GM23338 (cell line): ENCODE measurements at places on chromosomes 4 and X. TPM values are rescaled to one million over a fixed set of nuclear protein-coding genes. Genes with fewer than 3 reads are reported as not detected.

GRCh38 chrX:74293343-74293946, 10.5 kb upstream of the ZCCHC13 start:
- peak overlapping the region; percentile 91 for H3K4me3 ChIP-seq
- H3K27ac ChIP-seq, result peak overlapping the region; percentile 99
- no peaks in the 10 kb centered on the region for H3K36me3 ChIP-seq
- H3K27me3 ChIP-seq, result no peaks in the 10 kb centered on the region
- peaks cover 13% of the 10 kb centered on the region for H3K4me1 ChIP-seq
- peak; percentile 75 for DNase-seq

Gene L1CAM
- total RNA-seq, result 27.6 and 29.2 TPM in 2 replicates

DNA sequence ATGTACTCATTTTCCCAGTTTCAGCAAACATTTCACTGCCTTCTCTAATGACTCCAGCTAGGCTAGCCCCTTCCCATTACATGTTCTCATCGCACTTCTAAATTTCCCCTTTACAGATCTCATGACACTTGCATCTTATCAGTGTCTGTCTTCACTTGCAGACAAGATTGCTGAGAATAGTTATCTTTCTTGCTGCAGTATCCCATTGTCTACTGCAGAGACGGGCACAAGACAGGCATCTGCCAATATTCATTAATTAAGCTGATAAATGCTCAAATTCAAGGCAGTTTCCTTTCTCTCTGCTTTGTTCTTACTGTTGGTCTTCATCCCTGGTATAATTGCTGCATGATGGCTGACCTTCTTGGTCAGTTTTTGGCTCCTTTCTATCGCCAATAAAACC, 175.9 kb downstream of the ANTXR2 start:
- H3K4me1 ChIP-seq, result peaks cover 8% of the 10 kb centered on the region
- H3K4me3 ChIP-seq, result no peak overlapping the region
- no peaks in the 10 kb centered on the region for H3K36me3 ChIP-seq

DNA sequence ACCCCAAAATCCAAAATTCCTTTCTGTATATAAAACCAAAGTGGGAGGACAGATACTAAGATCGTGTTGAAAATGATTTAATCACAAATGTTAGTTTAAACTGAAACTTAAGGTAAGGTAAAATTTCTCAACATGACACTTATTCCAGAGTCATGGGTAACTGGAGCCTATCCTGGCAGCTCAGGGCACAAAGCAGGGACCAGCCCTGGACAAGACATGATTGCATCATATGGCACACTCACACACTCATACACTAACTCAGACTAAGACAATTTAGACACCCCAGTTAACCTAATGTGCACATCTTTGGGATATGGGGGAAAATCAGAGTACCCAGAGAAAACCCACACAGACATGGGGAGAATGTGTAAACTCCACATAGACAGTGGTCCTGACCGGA, 244.1 kb upstream of the TEX13A start:
- DNase-seq, result no peak
- no peak overlapping the region for H3K27ac ChIP-seq
- H3K4me1 ChIP-seq, result no peaks in the 10 kb centered on the region
- no peaks in the 10 kb centered on the region for H3K36me3 ChIP-seq

- no peak overlapping the region for H3K27ac ChIP-seq
- H3K4me1 ChIP-seq, result peaks cover 9% of the 10 kb centered on the region; the same call in 1 of the 2 replicates
- no peaks in the 10 kb centered on the region for H3K36me3 ChIP-seq
- H3K27me3 ChIP-seq, result no peaks in the 10 kb centered on the region
- H3K4me3 ChIP-seq, result no peak overlapping the region
Measured at GRCh38 chrX:55026143-55026542, 4.6 kb downstream of the ALAS2 start.

- peak; percentile 84 for DNase-seq
- peak within 1 kb of the TSS; percentile 94 for H3K4me3 ChIP-seq
- peak within 1 kb of the TSS; percentile 89 for H3K27ac ChIP-seq
- H3K4me1 ChIP-seq, result peaks cover 20% of the 10 kb centered on the region
- no peaks in the 10 kb centered on the region for H3K36me3 ChIP-seq
Measured at GRCh38 chr4:145481164-145481941, at the start of gene SMAD1. SMAD1 (plus strand) TSS chr4:145481853; CDS start chr4:145514614, 32,761 bp downstream.

Gene EMCN
- not detected in 2 replicates for total RNA-seq

GRCh38 chr4:6917461-6918271, 8.0 kb downstream of the TBC1D14 start:
- no peak overlapping the region for H3K4me3 ChIP-seq
- H3K27me3 ChIP-seq, result no peaks in the 10 kb centered on the region
- peak; percentile 76 for DNase-seq
- H3K36me3 ChIP-seq, result no peaks in the 10 kb centered on the region
- H3K27ac ChIP-seq, result peak overlapping the region; percentile 70; the same call in 1 of the 2 replicates

- no peak overlapping the region for H3K4me3 ChIP-seq
- H3K27ac ChIP-seq, result no peak overlapping the region
- no peak for DNase-seq
- H3K27me3 ChIP-seq, result peaks cover 54% of the 10 kb centered on the region
Measured at GRCh38 chr4:7412554-7412912, 22.2 kb downstream of the PSAPL1 start.

GRCh38 chr4:26001413-26001812, 87.4 kb downstream of the SMIM20 start:
- no peak for DNase-seq
- no peaks in the 10 kb centered on the region for H3K27me3 ChIP-seq
- no peaks in the 10 kb centered on the region for H3K4me1 ChIP-seq
- H3K27ac ChIP-seq, result no peak overlapping the region

- H3K27ac ChIP-seq, result no peak overlapping the region
- H3K4me1 ChIP-seq, result no peaks in the 10 kb centered on the region
Measured at GRCh38 chr4:38503689-38504395, 160.2 kb upstream of the KLF3 start.

DNA sequence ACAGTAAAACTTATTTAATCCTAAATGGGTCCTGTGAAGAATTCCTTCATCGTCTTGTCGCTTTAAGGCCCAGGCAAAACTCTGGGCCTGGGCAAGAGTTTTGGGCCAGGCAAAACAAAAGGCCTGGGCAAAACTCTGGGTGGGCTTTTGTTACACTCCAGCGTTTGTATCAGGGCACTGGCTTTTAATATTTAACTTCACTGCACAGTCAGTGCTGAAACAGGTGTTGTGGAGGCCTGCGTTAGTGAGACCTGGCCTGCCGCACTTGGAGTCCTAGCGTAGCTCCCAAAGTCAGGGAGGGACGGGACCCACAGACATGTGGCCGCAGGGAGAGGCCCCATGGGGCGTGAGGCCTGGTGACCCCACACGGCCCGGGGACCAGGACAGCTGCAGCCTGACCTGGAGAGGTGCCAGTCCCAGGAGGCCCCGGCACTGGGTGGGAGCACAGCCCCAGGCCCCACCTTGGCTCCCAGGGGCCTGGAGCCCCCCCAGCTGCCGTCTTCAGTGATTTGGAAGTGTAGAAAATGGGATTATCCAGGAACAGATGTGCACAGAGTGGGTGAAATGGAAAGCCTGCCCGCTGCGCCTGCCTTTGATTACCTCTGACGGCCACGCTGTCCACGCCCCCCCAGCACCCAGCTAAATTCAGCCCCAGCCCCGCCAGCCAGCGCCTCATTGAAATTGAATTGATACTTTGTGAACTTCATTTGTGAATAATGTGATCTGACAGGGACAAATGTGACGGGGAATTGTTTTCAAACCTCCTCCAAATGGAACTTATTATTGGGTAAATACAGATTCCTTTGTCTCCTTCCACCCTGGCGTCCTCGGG, 132.9 kb upstream of the NKX1-1 start:
- no peak overlapping the region for H3K4me3 ChIP-seq
- DNase-seq, result no peak
- no peaks in the 10 kb centered on the region for H3K4me1 ChIP-seq
- no peaks in the 10 kb centered on the region for H3K27me3 ChIP-seq

GRCh38 chr4:104449537-104449936, 45.2 kb downstream of the CXXC4 start:
- DNase-seq, result no peak
- H3K4me3 ChIP-seq, result no peak overlapping the region
- H3K36me3 ChIP-seq, result no peaks in the 10 kb centered on the region
- no peaks in the 10 kb centered on the region for H3K27me3 ChIP-seq

GRCh38 chr4:70619288-70619687, 9.3 kb upstream of the ENAM start:
- no peak overlapping the region for H3K4me3 ChIP-seq
- no peaks in the 10 kb centered on the region; the same call in 1 of the 2 replicates for H3K4me1 ChIP-seq
- no peaks in the 10 kb centered on the region for H3K36me3 ChIP-seq
- H3K27ac ChIP-seq, result no peak overlapping the region
- no peak for DNase-seq

GRCh38 chrX:103098488-103098887, 5.5 kb upstream of the NXF3 start:
- no peak overlapping the region for H3K4me3 ChIP-seq
- H3K27ac ChIP-seq, result no peak overlapping the region
- no peaks in the 10 kb centered on the region for H3K27me3 ChIP-seq
- DNase-seq, result no peak

- DNase-seq, result peak; percentile 71
- no peak overlapping the region for H3K4me3 ChIP-seq
- peaks cover 32% of the 10 kb centered on the region for H3K27me3 ChIP-seq
- no peak overlapping the region for H3K27ac ChIP-seq
- no peaks in the 10 kb centered on the region for H3K36me3 ChIP-seq
Measured at GRCh38 chr4:20248155-20248558, 3.5 kb upstream of the SLIT2 start.

DNA sequence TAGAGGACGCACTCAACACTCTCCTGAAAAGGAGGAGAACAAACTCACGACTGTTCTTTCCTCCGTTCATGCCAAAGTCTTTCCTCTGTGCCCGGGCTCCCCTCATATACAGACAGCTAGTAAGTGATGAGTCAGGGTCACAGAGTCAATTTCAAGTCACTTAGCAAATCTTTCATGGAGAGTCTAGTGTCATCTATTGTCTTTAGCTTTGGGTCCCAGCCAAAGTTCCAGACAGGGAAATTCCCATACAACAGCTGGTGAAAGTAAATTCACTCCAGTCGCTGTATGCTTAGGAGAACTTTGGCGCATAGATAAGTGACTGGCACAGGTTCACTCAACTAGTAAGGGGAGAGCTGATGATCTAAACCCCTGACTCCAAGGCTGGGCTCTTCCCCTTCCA, 226.5 kb downstream of the MID1 start:
- DNase-seq, result no peak
- H3K4me3 ChIP-seq, result no peak overlapping the region
- H3K27me3 ChIP-seq, result no peaks in the 10 kb centered on the region
- no peak overlapping the region for H3K27ac ChIP-seq
- no peaks in the 10 kb centered on the region for H3K36me3 ChIP-seq
- no peaks in the 10 kb centered on the region for H3K4me1 ChIP-seq

- no peak for DNase-seq
- no peak overlapping the region for H3K27ac ChIP-seq
- no peak overlapping the region for H3K4me3 ChIP-seq
- H3K4me1 ChIP-seq, result no peaks in the 10 kb centered on the region
Measured at GRCh38 chrX:132532097-132532496, 43.3 kb upstream of the MBNL3 start.

DNA sequence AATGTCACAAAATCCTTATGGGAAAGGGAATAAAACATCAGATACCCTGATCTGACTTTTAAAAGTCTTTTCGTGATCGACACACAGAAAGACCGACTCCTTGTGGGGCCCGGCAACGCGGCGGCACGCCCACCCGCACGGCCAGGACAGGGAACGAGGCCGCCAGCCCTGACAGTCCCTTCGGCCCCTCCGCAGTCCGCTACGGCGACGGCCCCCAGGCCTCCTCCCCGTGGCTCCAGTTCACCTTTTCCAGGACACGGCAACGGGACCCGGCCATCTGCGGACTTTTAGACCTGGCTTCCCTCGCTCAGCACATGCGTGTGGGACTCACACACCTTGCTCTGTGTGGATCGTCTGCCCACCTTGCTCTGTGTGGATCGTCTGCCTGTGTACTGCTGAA, 33.6 kb upstream of the GTPBP6 start:
- DNase-seq, result no peak
- H3K27ac ChIP-seq, result no peak overlapping the region
- no peaks in the 10 kb centered on the region for H3K36me3 ChIP-seq
- H3K4me1 ChIP-seq, result no peaks in the 10 kb centered on the region

DNA sequence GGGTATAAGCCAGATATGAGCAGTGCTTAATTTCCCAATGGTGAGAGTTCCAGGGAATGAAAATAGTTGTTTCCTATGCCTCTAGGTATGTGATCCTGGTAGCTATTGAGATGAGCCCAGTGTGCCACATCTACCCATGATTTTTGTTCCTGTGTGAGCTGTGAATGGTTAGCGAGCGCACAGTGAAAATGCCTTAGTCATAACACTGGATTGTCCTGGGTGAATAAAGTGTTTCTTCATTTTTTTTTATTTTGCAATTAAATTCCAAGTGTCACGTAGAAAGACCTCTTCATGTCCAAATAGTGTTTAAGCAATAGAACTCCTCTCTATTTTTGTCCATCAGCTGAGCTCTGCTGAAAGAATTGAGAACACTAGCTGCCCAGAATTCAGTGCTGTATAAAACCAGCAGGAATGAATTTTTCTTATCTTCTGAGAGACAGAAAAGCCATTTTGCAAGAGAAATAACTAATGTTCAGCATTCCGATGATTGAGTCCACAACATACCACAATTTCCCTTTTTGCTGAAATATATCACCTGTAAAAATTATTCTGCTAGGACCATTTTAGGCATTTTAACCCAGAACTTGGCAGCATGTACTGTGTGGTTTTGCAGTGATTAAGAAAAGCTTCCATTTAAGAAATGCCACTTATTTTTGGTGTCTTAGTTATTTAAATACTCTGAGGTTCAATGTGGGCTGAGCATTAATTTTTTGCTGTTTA, 5.6 kb downstream of the MAOA start:
- no peaks in the 10 kb centered on the region for H3K4me1 ChIP-seq
- H3K27me3 ChIP-seq, result no peaks in the 10 kb centered on the region
- H3K4me3 ChIP-seq, result no peak overlapping the region
- H3K27ac ChIP-seq, result no peak overlapping the region
- DNase-seq, result no peak

DNA sequence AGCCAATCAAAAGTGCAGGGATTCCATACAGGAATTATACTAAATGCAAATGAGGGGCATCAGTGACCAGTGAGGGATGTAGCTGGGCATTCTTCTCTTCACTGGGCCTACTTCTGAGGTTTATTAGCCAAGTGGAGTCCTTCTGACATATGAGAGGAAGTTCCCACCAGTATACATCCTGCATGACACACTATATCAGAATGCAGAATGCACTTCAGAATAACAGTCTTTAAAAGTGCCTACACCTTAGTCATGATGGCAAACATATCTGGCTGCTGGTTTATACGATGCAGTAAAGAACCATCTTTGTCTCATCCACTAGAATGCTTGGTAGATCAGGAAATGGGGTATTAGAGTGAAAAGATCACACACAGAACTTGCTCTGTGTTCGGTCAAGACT, 180.3 kb upstream of the PPARGC1A start:
- no peaks in the 10 kb centered on the region for H3K27me3 ChIP-seq
- no peak for DNase-seq
- H3K27ac ChIP-seq, result no peak overlapping the region
- H3K4me3 ChIP-seq, result no peak overlapping the region

GRCh38 chr4:109407027-109407737, 26.4 kb upstream of the SEC24B start:
- H3K4me1 ChIP-seq, result peaks cover 21% of the 10 kb centered on the region; the same call in 1 of the 2 replicates
- no peak overlapping the region for H3K27ac ChIP-seq
- no peak overlapping the region for H3K4me3 ChIP-seq
